Thyroid gland (tissue), 4 donors: ENCODE measurements at places on chromosomes 5 and 9. TPM values are rescaled to one million over a fixed set of nuclear protein-coding genes. Genes with fewer than 3 reads are reported as not detected.

The PDE4D gene
- 24.6 TPM for total RNA-seq

DNA sequence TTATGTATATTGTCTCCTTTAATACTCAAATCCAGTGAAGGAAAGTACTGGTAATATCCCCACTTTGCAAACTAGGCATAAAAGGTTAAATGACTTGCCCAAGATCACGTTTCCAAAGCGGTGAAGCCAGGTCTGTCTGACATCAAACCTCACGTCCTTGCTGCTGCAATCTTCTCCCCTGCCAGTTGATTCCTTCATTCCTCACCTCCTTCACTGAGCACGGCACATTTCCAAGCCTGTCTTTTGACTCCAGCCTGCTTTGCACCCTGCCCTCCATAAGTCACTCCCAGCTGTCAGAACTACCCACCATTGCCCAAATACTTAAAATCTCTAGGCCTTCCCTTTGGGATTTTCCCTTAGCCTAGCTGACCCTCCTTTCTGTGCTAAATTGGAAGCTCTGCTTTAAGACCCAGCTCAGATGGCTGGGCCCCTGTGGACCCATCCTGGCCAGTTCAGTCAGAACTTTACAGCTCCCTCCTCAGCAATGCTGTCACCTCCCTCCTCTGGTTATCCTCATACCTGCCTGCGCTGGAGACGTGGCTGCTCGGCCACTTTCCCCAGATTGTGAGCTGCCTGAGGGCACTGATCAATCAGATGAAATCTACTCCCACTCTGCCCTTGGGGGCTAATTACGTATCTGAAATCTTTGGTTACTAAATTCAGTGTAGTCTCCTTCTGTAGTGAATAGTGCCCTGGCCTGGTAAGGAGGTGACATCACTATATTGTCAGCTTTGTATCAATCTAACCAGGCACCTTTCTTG lies 51.2 kb downstream of the SLC36A1 start:
- H3K27ac ChIP-seq: no peak overlapping the region
- no peaks in the 10 kb centered on the region for H3K36me3 ChIP-seq
- H3K4me3 ChIP-seq: no peak overlapping the region

- H3K4me3 ChIP-seq: no peak overlapping the region
- no peak overlapping the region for H3K27ac ChIP-seq
- H3K27me3 ChIP-seq: no peaks in the 10 kb centered on the region
- H3K36me3 ChIP-seq: no peaks in the 10 kb centered on the region
Observed at GRCh38 chr5:68714810-68715209, 379.0 kb upstream of the SLC30A5 start.

DNA sequence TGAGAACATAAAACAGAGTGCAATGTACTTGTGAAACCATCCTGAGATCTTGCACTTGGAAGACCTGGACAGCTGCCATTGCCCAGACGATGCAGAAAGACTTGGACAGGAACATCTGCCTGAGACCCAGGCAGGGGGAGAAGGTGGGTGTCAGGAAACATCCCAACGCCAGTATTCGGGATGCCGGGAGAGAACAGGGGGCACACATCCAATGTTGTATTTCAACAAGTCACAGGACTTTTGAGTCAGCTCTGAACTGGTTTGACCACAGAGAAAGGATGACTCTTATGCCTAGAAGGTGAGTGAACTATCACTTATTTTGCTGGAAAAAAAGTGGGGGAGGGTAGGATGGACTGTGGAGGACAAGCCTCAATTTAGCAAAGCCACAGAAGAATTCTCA lies 124.6 kb downstream of the ROR2 start:
- no peak overlapping the region for H3K4me3 ChIP-seq
- no peak for DNase-seq
- no peaks in the 10 kb centered on the region for H3K4me1 ChIP-seq
- no peak overlapping the region for H3K27ac ChIP-seq

GRCh38 chr5:148336704-148337435 lies 1.5 kb downstream of the SPINK9 start:
- H3K27me3 ChIP-seq: no peaks in the 10 kb centered on the region
- no peaks in the 10 kb centered on the region for H3K36me3 ChIP-seq
- no peak overlapping the region for H3K4me3 ChIP-seq
- H3K4me1 ChIP-seq: no peaks in the 10 kb centered on the region
- no peak overlapping the region for H3K27ac ChIP-seq

- no peak overlapping the region for H3K27ac ChIP-seq
- DNase-seq: no peak
- peaks cover 11% of the 10 kb centered on the region for H3K4me1 ChIP-seq
- peaks cover 15% of the 10 kb centered on the region for H3K27me3 ChIP-seq
Observed at GRCh38 chr5:1445689-1446601, 705 bp upstream of the SLC6A3 start.

- no peaks in the 10 kb centered on the region for H3K4me1 ChIP-seq
- no peak for DNase-seq
- H3K27me3 ChIP-seq: no peaks in the 10 kb centered on the region
- H3K36me3 ChIP-seq: no peaks in the 10 kb centered on the region
Observed at GRCh38 chr9:15354713-15355112, 47.7 kb upstream of the TTC39B start.

The PCDHGA9 gene
- 11.6 TPM for total RNA-seq

The ZMAT2 gene
- total RNA-seq: 35.3 TPM

The RASEF gene
- 43.9 TPM for total RNA-seq

- no peak for DNase-seq
- peaks cover 92% of the 10 kb centered on the region for H3K36me3 ChIP-seq
- H3K27me3 ChIP-seq: no peaks in the 10 kb centered on the region
Observed at GRCh38 chr9:35711501-35712428, 20.2 kb downstream of the TLN1 start.

- no peak overlapping the region for H3K4me3 ChIP-seq
- no peak for DNase-seq
- H3K27me3 ChIP-seq: no peaks in the 10 kb centered on the region
- H3K4me1 ChIP-seq: no peaks in the 10 kb centered on the region
Observed at GRCh38 chr9:116959809-116960208, 272.7 kb downstream of the TRIM32 start.

The SAXO1 gene
- total RNA-seq: 0.54 TPM

- no peak overlapping the region for H3K27ac ChIP-seq
- H3K4me1 ChIP-seq: no peaks in the 10 kb centered on the region
- no peak for DNase-seq
- H3K4me3 ChIP-seq: no peak overlapping the region
- H3K27me3 ChIP-seq: no peaks in the 10 kb centered on the region
Observed at GRCh38 chr5:2904399-2904798, 152.9 kb upstream of the IRX2 start.

DNA sequence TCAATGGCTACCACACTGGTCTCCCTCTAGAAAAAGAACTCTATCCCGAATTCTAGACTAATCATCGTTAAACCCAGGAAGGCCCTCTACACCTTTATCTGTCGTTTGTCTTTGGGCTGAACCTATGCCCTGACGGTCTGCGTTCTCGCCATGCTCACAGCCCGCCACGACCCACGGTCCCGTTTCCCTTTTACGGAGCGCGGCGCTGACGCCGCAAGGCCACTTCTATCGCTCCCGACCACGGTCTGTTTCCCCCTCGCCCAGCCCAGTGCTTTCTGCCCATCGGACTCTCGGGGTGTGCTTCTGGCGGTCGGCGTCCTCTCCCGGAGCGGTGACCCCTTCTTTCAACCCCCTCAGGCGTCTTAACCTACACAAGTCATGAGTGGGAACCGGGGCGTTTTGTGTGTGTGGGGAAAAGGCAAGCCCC lies 974 bp downstream of the C9orf40 start:
- H3K36me3 ChIP-seq: no peaks in the 10 kb centered on the region
- peak; percentile 49 for DNase-seq
- H3K4me1 ChIP-seq: no peaks in the 10 kb centered on the region
- H3K27me3 ChIP-seq: no peaks in the 10 kb centered on the region

The F2RL1 gene
- total RNA-seq: 14.2 TPM

DNA sequence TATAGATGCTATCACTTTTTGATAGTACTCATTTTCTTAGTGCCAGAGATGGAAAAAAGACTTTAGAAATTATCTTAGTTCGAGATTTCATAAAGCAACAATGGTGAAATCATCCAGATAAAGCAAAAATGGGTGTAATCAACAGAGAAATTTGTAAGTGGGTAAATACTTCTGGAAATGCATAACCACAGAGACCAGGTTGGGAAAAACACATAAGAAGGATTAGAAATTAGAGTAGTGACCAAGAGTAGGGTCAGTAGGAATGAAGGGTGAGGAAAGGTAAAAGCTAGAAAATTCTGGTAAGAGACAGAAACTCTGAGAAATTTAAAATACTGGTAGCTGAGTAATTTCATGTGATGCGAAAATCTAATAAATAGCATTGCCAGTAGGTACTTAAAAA lies 11.2 kb downstream of the EDIL3 start:
- no peaks in the 10 kb centered on the region for H3K27me3 ChIP-seq
- no peak for DNase-seq
- no peak overlapping the region for H3K4me3 ChIP-seq
- H3K36me3 ChIP-seq: no peaks in the 10 kb centered on the region

The FOXD4L6 gene
- not detected for total RNA-seq

The BAAT gene
- total RNA-seq: not detected

GRCh38 chr9:84928419-84928818 lies 258.9 kb downstream of the NTRK2 start:
- no peaks in the 10 kb centered on the region for H3K36me3 ChIP-seq
- H3K4me3 ChIP-seq: no peak overlapping the region
- H3K4me1 ChIP-seq: no peaks in the 10 kb centered on the region
- no peaks in the 10 kb centered on the region for H3K27me3 ChIP-seq
- no peak for DNase-seq
- no peak overlapping the region for H3K27ac ChIP-seq

- H3K4me1 ChIP-seq: peaks cover 20% of the 10 kb centered on the region
- no peaks in the 10 kb centered on the region for H3K27me3 ChIP-seq
- no peak overlapping the region for H3K4me3 ChIP-seq
Observed at GRCh38 chr9:87587356-87587745, 89.7 kb downstream of the DAPK1 start.

The C9 gene
- total RNA-seq: not detected

The PCDHA4 gene
- 2.1 TPM for total RNA-seq

The CCDC192 gene
- 1.3 TPM for total RNA-seq

The OBP2B gene
- not detected for total RNA-seq

- no peaks in the 10 kb centered on the region for H3K27me3 ChIP-seq
- DNase-seq: no peak
- no peak overlapping the region for H3K4me3 ChIP-seq
- no peaks in the 10 kb centered on the region for H3K36me3 ChIP-seq
Observed at GRCh38 chr5:18264126-18264882, 630.0 kb downstream of the TAF11L14 start.

The PLEKHG4B gene
- 8.2 TPM for total RNA-seq

GRCh38 chr9:131613921-131614320 lies 68.6 kb downstream of the PRRT1B start:
- no peaks in the 10 kb centered on the region for H3K36me3 ChIP-seq
- no peaks in the 10 kb centered on the region for H3K27me3 ChIP-seq
- DNase-seq: no peak
- no peak overlapping the region for H3K4me3 ChIP-seq
- H3K27ac ChIP-seq: no peak overlapping the region

DNA sequence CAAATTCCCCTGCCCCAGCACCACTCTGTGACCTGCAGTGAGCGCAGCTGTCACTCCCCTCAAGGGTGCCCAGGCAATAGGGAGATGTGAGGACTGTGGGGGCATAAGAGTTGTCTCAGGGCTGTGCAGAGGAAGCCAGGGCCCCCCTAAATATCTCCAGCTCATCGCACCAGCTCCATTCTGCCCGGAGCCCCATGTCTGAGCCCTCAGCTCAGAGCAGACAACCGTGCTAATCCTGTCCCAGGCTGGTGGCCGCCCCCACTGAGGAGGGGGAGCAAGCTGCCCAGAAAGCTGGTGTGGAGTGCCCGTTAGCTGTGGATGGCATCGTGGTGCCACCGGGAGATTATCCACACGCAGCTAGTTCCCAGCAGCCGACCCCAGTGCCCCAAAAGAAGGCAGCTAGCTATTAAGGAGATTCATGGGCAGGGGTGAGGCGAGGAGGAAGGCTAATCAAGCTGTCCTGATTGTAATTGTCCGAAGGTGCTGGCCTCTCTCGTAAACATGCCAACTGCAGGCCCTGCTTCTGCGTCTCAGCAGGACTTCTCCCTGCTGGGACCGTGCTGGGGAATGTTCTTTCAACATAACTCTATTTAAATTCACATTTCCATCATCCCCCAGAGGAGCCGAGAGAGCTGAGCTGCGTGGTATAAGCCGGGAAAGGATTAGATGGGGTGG lies 17.0 kb upstream of the FIBCD1 start:
- no peaks in the 10 kb centered on the region for H3K36me3 ChIP-seq
- H3K4me1 ChIP-seq: no peaks in the 10 kb centered on the region
- H3K27ac ChIP-seq: no peak overlapping the region

DNA sequence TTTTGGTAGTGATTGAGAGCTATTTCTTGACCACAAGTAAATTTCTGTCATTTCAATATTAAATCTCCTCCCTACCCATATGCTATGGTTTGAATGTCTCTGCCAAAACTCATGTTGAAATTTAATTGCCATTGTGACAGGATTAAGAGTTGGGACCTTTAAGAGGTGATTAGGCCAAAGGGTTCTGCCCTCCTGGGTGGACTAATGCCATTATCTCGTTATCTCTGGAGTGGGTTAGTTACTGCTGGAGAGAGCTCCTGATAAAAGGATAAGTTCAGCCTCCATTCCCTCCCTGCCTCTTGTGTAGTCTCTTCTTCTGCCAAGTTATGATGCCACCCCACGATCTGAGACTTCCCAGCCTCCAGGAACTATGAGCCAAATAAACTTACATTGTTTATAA lies 3.6 kb upstream of the DRD1 start:
- no peak overlapping the region for H3K27ac ChIP-seq
- peaks cover 8% of the 10 kb centered on the region for H3K27me3 ChIP-seq
- no peaks in the 10 kb centered on the region for H3K36me3 ChIP-seq
- no peak overlapping the region for H3K4me3 ChIP-seq
- no peak for DNase-seq

The KLF9 gene
- total RNA-seq: 126 TPM

DNA sequence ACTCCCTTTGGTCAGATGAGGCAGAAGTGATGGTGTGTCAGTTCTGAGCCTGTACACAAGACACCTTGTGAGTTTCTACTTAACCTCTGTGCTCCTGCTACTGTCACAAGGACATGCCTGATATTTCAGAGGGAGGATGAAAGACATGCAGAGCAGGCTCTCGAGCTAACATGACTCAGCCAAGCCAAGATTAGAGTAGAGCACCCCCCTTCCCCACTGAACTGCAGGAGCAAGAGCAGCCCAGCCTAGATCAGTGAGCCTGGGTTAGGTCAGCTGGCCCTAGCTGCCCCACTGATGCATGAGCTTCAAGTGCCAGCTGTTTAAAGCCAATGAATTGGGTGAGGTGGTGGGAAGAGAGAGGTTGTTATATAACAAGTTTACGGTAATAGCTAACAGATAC lies 36.7 kb downstream of the BRINP1 start:
- no peaks in the 10 kb centered on the region for H3K36me3 ChIP-seq
- DNase-seq: no peak
- no peak overlapping the region for H3K4me3 ChIP-seq
- H3K27me3 ChIP-seq: no peaks in the 10 kb centered on the region

The NRARP gene
- total RNA-seq: 10.2 TPM

GRCh38 chr9:107874137-107874536 lies 384.6 kb upstream of the KLF4 start:
- DNase-seq: no peak
- H3K4me3 ChIP-seq: no peak overlapping the region
- no peaks in the 10 kb centered on the region for H3K27me3 ChIP-seq
- peaks cover 16% of the 10 kb centered on the region for H3K4me1 ChIP-seq
- no peaks in the 10 kb centered on the region for H3K36me3 ChIP-seq

GRCh38 chr5:2511126-2511525 lies 240.4 kb downstream of the IRX2 start:
- DNase-seq: no peak
- H3K36me3 ChIP-seq: no peaks in the 10 kb centered on the region
- no peak overlapping the region for H3K27ac ChIP-seq
- no peaks in the 10 kb centered on the region for H3K4me1 ChIP-seq
- no peaks in the 10 kb centered on the region for H3K27me3 ChIP-seq

The ARHGEF39 gene
- not detected for total RNA-seq
